ENCODE measurements at places on chromosomes 16 and 17. TPM values are rescaled to one million over a fixed set of nuclear protein-coding genes. Genes with fewer than 3 reads are reported as not detected.

PRPSAP2 gene
- total RNA-seq, result 20.2 TPM

CDC6 gene
- total RNA-seq, result 0.99 TPM

MYH2 gene
- total RNA-seq, result 0.10 TPM

HS3ST6 gene
- total RNA-seq, result not detected

TAC4 gene
- not detected for total RNA-seq

AOC2 gene
- total RNA-seq, result 0.40 TPM

DRC3 gene
- 1.5 TPM for total RNA-seq

GRCh38 chr17:69812240-69812837 is 262.7 kb upstream of the KCNJ16 start:
- DNase-seq, result no peak

DNA sequence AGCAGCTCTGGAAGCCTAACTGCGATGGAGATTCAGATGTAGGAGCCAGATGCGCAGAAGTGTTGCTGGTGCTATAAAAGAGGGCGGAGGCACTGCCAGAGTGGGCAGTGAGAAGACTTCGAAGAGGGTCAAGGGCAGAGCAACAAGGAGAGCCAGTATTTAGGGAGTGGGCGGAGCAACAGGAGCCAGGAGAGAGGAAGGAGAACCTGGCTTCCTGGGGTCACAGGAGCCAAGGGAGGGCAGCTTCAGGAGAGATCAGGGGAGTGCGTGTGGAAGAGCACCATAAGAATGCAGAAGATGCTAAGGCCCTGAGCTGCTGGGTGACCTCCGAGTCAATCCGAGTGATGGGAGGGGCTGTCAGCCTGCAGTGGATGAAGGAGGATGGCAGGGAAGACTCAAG is 14.4 kb upstream of the MRPS23 start:
- DNase-seq, result no peak

GRCh38 chr17:60510031-60510430 is 16.0 kb downstream of the APPBP2 start:
- DNase-seq, result no peak

DNA sequence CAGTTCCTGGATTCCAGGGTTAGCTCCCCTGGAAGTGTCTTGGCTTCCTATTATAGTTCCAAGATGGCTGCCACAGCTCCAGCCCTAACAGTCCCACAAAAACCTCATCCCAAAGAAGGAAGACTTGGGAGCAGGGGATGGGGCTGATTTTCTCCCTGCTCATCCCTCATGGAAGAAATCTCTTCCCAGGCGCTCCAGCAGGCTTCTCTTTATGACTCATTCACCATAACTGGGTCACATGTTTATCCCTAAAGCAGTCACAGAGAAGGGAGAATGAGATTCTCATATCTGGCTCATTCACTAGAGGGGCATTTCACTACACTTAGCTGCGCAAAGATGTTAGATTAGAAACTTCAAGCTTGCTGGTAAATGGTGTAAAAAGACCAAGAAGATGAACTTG is 206.5 kb upstream of the IRX3 start:
- DNase-seq, result no peak

- DNase-seq, result no peak
Observed at GRCh38 chr16:29675811-29676643, 3.0 kb upstream of the QPRT start.

GRCh38 chr17:27282054-27282551 is 11.8 kb upstream of the WSB1 start:
- no peak for DNase-seq

DNA sequence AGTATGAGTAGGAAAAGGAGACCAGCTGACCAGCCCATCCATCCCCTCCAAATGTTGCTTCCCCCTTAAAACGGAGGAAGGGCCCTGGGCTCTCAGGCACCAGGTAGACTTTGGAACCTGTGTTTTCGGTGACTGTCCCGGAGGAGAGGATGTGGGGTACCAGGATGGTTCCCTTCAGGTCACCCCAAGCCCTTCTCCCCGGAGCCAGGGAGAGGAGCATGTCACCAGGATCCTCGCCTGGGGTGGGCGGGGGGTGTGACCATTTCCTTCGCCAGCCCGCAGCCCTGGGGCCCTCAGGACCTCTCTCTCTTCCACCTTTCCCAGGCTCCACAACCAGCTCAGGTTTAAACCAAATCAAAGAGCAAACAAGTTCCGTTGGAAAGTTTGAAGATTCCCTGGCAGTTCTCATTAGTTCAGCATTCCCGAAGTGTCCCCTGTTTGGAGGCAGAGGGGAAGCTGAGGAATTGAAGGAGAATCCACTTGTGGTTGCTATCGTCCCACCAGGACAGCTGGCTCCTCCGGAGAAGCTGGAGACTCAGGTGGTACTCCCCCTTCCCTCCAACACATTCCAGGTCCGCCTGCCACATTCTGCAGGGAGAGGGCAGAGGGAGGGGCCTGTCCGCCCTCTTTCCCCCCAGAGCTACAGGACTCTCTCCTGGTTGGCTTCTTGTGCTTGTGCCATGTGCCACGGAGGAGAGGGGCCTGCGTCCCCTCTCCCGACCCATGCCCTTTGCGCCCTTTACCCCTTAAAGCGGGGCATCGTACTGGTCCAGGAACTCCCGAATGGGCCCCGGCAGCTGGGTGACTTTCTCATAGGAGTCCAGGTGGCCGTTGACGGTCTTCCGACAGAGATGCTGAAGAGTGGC is 2.0 kb downstream of the SOCS3 start:
- DNase-seq, result peak; percentile 39

- peak; percentile 35 for DNase-seq
Observed at GRCh38 chr16:56075732-56076388, 115.4 kb upstream of the GNAO1 start.
